MM.1S (cell line): ENCODE measurements at places on chromosomes 13 and 19.

- DNase-seq = no peak
These were observed 353.8 kb downstream of the DNAJC15 start for GRCh38 chr13:43377149-43377548.

GRCh38 chr19:31880283-31880682 is 465.1 kb upstream of the ZNF507 start:
- no peak for DNase-seq

DNA sequence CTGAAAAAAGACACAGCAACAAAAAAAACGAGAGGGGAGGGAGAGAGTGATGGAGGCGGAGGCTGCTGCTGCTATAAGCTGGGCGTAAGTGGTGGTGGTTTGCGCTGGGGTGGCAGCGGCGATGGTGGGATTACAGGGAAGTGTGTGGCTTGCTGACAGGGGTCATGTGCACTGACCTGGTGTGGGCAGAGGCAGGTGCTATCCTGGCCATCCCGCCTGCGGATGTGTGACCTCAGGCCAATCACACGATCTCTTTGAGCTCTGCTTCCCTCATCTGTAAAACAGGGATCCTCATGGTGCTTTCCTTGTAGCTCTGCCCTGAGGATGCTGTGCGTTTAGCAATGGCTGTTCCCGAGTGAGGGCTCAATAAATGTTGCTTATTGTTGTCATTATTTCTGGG is 3.3 kb upstream of the ZNF580 start:
- no peak for DNase-seq

GRCh38 chr13:25762795-25763377 is 288.9 kb downstream of the SHISA2 start:
- DNase-seq = no peak

GRCh38 chr19:39078436-39079200 is 5.5 kb upstream of the ACP7 start:
- DNase-seq = no peak

DNA sequence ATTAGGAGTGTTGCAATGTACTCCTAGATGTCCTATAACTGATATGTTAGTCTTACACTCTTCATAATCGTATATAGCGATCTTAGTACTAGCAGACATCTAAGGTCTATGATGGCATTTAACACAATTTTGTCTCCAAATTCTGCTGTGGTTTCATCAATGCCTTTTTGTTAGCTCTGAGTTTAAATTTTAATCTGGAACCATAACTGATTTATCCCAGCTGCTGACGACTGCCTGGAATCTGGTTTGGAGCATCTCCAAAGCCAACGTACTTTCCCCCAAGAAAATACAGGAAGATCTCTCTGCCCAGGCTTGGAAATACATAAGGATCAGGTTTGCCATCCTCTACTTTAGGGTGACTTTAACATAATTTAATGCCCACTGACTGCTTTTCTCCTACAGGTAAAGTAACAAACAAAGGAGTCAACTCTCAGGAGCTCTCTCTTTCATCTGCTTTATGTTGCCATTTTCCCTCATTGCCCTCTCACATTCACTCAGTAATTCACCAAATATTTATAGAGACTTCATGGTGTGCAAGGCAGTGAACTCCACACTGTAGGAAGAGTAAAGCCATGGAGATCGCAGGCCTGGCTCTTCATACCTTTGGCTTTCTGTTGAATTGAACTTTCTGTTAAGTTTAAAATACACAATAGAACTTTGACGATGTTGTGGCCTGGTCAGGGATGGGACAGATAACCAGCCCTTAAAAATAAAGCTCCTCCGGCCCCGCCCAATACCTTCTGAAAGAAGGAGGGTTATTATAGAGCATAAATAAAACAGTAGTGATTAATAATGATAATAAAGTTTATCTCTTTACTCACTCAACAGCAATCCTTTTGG is 23.3 kb upstream of the SPART start:
- no peak for DNase-seq

GRCh38 chr13:33616130-33616529 is 201.8 kb upstream of the RFC3 start:
- no peak for DNase-seq

DNA sequence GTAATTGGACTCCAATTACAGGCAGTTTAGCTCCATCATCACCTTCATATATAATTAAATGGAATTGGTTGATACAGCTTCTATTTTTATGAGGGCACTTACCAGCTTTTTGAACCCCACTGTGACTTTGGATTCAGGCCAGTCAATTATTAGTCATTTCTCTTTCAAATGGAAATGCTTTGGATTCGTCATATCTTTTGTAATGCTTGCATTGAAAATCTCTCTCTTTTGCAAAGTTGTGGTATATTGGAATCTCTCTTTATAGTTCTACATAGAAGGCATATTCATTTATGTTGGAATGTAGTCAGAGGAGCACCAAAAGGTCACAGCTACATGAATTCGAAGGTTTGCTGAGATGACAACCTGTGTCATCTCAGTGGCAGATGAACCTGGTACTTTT is 1074.3 kb upstream of the SLC10A2 start:
- DNase-seq = no peak

DNA sequence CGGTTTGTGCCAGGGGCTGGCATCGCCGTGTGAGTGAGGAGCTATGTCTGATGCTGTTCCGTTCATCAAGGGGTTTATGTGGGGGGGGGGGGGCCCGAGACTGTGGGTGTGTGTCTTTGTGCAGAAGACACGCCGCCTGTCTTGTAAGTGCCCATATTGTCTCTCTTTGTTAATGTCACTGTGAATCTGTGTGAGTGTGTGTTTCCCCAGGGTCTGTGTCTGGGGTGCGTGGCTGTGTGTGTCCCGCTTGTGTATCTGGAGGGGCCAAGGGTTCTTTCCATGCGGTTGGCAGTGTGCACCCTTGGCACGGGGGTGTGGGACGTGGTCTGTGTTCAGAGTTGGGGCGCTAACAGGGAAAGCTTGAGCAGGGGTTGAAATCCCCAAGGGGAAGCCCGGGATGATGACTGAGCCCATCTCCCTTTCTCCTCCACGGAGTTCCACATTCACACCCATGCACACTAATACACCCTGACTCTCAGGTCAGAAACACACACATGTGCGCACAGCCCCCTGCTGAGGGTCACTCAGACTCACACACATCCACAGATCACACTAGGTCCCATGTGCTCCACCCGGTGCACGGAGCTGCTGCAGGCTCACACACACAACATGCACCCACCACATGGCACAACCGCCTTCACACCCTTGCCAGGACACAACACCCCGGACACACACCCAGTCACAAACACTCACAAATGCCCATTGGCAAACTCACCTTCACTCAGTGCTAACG is 1.8 kb downstream of the NCAN start:
- DNase-seq = no peak

DNA sequence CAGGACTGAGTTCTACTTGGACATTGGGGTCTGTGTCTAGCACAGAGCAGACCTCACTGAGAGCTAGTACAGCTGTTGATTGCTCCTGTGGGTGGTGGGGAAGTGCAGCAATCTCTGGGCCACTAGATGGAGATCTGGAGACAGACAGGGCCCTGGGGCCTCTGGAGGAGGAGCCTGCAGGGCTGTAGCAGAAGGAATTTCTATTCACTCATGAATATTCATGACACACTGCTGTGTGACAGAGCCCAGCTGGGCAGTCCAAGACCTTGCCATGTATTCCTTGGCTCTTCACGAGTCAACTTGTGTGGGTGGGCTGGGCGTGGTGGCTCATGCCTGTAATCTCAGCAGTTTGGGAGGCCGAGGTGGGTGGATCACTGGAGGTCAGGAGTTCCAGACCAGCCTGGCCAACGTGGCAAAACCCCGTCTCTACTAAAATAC is 37.5 kb downstream of the SUGP2 start:
- DNase-seq = peak; percentile 45

- no peak for DNase-seq
These were observed 205.8 kb downstream of the GGACT start for GRCh38 chr13:100382785-100383184.
